Urothelium cell line (cell line): ENCODE measurements at places on chromosomes 7 and 10.

- no peak for DNase-seq
Measured at GRCh38 chr7:136016649-136017395, 39.7 kb upstream of the MTPN start.

DNA sequence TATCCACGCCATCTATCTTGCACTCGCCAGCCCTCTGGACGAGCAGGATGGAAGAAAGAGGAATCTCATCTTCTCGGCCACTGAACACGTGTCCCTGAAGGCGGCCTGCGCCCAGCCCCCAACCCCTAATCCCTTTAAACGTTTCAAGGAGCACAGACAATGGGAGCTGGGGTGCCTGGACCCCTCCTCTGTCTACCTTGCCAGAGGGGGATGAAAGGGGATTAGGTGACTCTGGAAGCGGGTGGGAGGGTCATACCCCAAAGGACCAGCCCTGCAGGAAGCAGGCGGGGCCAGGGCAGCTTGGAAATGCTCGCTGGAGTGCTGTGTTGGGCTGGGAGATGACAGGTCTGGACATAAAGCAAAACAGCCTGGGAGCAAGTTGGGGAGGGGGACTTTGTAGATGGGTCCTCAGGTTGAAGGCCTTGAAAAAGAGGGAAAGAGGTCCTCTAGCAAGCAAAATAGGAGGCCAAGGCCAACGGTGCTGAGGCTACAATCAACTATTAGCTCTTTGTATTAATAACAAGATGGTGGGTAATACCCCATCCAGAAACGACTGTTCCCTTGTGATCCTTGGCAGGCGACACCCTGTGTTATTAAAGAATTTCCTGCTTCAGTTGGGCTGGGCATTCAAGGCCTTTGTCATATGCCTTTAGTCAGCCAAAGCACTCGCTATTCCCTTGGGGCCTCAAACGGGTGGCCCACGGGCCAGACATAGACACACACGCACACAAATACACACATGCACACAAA lies 126.5 kb upstream of the UNC5B start:
- DNase-seq, result peak; percentile 2

DNA sequence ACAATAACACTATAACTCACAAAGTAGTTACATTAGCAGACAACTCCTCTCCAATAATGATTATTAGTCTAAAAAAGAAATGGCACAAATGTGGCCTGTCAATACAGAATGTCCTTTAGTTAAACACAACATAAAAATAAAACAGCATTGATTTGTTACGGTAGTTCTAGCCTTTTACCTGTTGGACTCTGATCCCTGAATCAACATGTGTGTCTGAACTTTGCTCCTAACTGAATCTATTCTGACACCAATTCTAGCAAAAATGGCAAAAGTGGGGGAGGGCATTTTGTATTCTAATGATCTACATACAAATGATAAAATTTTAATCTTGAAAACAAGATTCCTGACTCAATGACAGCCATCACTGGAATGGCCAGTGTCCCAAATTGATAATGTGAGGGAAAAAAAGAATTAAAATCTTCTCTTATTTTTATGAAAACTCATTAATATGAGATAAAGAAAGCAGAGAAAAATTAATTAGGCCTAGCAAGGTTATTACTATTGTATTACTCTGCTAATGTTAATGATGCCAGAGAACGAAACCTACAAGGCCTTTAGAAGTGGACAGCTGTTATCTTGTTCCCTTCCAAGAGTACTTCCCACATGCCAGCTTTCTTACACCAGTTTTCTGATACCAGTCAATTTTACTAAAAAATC lies 30.2 kb downstream of the FRA10AC1 start:
- DNase-seq, result no peak

GRCh38 chr10:86878983-86879713 lies 78.3 kb downstream of the MMRN2 start:
- no peak for DNase-seq

DNA sequence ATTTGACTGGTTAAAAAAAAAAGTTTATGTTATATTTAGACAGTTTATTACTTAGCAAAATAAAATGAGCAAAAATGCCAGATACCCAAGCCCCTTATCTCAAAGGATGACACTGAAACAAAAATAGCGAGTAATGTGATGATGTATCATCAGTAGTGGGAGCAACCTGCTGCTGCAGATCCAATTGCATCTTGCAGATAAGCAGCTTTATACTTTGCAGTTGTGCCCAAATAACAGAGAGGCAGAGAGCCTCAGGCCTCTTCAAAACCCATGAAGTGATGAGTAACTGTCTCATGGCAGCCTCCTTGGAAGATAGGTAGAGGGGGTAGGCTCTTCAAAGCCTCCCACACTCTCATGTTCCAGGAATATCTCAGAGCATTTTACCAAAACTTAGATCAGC lies 468.2 kb upstream of the LRRTM3 start:
- DNase-seq, result no peak

GRCh38 chr10:123109466-123109865 lies 26.3 kb upstream of the HMX3 start:
- no peak for DNase-seq

DNA sequence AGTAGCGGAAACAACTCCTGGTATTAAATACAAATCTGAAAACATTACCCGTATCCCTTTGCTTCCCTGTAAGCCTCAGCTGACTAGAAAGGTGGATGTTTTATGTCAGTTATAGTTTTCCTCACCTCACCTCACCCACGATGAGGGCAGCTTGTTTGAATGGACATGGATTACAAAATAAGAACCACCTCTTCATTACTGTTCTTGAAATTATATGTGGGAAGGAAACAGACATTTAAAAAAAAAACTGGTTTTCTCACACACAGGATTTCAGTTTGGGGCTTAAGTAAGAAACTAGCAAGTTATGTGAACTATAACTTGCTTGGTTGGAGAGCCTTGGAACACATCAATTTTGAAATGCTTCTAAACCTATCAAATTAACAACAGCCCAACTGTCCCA lies 232.9 kb upstream of the CCDC6 start:
- DNase-seq, result no peak

DNA sequence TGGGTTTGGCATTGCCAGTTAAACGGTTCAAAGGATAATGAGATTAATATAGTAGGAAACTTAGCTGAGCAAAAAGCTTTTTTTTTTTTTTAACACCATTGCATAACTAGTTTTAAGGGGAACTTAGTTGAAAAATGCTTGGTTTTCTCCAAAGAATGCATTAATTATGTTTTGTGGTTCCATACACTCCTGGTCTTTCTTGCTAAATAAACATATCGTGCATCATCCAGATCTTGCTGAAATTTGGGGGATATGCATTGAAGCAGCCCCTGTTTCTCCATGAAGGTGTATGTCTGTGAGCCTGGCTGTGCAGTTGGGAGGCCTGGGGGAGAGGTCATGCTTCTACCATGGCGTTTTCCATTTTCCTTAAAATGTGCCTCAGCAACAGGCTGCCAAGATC lies 558.2 kb upstream of the GALNT17 start:
- DNase-seq, result no peak

DNA sequence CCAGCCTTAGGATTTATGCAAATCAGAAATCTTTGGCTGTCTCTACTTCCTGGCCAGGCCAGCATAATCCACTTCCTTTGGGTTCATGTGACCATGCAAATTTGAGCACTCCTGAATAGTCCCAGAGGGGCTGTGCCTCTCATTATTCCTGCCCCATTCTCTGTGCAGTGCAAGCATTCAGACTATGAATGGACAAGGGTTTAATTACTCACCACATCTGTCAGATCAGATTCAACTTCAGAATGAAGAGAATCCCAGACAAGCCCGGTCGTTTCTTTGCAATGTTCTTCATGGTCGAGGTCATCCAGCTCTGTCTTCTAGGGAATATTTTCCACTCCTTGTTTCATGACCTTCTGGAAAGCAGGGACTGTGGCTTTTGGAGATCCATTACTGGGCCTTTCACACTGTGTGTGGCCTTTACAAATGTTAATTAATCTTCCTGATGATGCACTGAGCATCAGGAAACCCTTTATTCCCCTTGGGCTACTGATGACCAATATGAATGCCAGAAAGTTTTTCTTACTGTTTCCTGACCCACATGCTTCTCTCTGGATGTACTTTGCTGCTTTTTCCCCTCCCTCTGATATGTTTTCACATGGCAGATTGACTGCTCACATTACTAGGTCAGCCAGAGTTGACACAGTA lies 217.6 kb upstream of the TCF7L2 start:
- DNase-seq, result no peak

- no peak for DNase-seq
Measured at GRCh38 chr10:101222683-101223273, 6.5 kb downstream of the LBX1 start.

GRCh38 chr10:36412942-36413341 lies 712.5 kb upstream of the ANKRD30A start:
- DNase-seq, result no peak

- DNase-seq, result no peak
Measured at GRCh38 chr10:48477616-48478015, 127.3 kb downstream of the ARHGAP22 start.

DNA sequence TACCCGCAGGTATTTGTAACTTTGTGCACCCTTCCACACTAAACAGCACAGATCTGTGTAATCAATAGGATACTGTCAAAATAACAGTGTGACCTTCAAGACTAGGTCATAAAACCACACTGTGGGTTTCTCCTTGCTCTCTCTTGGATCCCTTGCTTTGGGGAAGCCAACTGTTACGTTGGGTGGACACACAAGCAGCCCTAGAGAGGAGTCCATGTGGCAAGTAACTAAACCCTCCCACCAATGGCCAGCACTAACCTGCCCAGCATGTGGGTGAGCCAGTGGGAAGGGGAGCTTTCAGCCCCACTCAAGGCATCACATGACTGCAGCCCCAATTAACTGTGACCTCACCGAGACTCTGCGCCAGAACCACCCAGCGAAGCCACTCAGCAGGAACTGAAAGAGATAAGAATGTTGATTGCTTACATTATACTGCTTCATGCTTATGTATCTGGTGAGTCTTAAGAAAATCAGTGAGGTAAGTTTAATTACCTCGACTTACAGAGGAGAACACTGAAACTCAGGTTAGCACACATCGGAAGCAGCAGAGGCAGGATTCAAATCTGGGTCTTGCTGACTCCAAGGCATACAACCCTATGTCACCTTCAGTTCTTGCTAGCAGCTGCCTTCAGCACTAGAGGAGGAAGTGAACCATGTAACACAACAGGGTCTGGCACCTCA lies 9.4 kb upstream of the ZC3HAV1 start:
- DNase-seq, result no peak

DNA sequence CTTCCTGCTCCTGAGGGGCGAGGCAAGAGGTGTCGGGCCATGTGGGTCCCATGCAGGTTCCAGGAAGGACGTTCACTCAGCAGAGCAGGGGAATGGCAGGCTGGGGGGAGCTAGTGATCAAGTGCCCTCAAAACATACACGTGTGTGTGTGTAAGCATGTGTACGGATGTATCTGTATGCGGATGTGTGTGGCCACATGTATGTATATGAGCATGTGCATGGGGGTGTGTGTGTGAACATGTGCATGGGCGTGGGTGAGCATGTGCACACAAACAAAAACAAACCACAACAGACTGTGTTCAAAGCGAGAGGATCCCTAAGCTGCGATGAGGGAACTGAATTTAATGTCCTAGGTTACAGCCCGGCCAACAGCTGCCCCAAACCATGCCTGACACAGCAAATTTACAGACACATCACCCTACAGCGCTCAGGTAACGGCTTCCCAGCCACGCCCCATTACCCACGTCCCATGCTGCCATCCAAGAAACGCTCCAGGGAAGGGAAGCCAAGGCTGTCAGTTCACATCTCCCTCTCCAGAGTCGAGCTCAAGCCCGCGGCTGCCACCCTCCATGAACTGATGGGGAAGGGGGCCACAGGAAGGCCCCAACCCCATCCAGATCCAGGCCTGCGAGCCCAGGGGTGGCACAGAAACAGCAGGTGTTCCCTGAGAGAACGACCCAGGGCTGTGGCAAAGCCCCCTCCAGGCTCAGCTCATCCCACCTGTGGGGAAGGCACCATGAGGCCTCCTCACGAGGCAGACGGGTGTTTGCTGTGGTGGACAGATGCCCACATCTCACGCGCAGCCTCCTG lies 56.6 kb downstream of the PTPRN2 start:
- DNase-seq, result no peak

DNA sequence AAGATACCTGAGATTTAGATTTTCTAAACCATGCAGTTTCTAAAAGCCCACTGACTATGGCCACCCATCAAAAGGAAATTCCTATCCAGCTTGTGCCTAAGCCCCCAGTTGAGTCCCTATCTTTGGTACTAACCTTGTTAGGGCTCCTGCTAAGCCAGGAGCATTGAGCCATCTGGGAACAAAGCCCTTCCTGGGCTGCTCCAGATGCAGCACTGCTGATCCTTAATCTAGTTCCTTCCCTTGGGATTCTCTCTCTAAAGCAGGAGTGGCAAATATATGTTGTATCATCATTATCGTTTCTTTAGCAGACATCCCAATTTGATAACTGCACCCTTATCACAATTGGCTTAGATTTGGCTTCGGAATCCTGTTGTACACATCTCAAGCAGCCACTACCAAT lies 24.7 kb upstream of the PDLIM1 start:
- DNase-seq, result no peak

GRCh38 chr10:110495731-110496552 lies 1.8 kb upstream of the DUSP5 start:
- DNase-seq, result peak; percentile 58

DNA sequence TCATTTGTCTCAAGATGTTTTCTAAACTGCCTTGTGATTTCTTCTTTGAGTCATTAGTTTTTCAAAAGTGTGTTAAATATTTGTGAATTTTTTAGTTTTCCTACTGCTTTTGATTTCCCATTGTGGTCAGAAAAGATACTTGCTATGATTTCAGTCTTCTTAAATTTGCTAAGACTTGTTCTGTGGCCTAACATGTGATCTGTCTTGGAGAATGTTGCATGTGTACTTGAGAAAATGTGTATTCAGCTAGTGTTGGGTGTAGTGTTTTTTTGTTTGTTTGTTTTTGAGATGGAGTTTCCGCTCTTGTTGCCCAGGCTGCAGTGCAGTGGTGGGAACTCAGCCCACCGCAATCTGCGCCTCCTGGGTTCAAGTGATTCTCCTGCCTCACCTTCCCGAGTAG lies 28.6 kb downstream of the BMPR1A start:
- no peak for DNase-seq

DNA sequence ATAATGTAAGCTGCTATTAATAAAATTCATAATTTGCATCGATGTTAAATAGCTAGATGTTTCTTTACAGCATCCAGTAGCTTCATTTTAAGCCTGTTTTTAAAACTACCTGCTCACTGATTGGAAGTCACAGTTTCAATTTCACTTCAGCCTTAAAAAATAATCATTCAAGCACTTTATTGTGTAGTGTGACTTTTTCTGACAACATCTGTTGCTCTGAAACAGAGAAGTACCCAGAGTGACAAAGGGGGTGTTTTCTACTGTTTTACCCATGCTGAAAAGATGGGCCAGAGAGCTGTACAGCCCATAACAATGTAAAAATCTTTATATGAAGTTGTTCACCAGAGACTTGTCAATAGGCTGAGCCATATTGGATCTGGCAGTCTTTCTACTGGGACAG lies 437.2 kb downstream of the MDFIC start:
- DNase-seq, result no peak

- no peak for DNase-seq
Measured at GRCh38 chr7:112788778-112789343, 1.3 kb downstream of the TMEM168 start.
